Fibroblast of gingiva (primary cell): ENCODE measurements at places on chromosomes 1 and 21.

- peak; percentile 22 for DNase-seq
Observed at GRCh38 chr1:26785611-26786436, 1.9 kb upstream of the PIGV start.

DNA sequence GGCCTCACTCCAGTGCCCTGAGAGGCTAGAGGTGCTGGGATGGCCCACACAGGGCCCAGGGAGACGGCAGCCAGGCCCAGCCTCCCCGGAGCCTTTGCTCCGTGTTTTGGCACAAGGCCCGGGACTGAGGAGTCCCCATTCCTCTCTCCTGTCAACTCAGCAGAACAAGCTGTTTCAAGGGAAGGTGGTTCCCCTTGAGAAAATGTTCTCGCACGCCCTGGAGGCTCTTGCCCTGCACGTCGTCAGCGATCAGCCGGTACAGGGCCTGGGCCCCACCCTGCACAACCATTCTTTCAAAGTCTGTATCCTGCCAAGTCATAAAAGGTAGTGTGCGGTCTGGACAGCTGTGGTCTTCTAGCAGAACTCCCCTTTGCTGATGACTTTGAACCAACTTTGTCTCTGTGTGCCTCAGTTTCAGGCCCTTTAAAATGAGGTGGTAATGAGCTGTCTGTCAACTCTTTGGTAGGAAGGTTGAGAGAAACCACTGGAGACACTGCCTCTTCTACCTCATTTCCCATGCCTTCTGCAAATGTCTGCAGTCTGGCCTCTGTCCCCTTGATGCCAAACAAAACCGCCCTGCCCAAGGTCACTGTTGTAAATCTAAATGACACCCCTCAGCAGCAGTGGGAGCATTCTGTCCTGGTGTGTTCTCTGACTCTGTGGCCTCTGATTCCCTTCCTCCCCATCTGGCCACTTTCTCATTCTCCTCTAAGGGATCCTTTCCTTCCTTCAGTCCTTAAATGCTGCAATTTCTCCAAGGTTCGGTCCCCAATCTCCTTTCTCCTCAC, 138.6 kb upstream of the JUN start:
- no peak for DNase-seq

DNA sequence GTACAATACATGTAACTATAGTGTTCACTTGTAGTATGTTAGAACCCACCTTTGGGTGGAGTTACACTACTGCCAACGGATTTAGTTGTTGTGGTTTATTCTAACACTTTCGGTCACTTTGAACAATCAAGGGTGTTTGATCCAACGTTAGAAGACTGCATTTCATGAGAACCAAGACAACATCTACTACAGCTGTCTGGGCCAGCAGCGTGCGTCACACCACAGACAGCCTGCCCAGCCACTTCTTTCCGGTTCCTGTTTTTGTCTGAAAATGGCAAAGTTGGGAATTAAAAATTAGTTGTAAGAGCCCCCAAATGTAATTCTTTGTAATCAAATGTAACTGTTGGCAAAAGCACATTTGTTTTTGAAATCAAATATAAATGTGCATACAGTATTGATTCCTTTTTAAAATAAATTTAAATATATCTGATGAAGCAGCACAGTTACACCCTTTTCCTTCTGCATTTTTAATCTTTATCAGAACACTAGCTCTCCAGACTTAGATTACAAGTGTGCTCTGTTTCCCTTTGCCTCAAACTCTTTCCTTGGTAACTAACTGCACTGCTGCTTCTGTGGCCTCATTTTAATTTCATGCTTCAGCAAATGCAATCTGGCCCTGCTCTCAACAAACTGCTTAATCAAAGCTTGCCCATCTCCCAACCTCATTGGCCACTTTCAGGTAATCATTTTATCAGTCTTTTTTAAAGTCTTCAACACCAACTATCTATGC, 86.6 kb upstream of the DPH5 start:
- no peak for DNase-seq

DNA sequence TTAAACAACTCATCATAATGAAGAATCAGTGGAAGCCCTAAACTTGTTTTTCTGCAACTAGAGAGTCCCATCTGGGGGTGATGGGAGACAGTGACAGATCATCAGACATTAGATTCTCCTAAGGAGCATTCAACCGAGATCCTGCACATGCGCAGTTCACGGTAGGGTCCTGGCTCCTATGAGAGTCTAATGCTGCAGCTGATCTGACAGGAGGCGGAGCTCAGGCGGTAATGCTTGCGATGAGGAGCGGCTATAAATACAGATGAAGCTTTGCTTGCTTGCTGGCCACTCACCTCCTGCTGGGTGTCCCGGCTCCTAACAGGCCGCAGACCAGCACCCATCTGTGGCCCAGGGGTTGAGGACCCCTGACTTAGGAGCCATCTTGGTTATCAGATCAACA, 247.2 kb downstream of the FMN2 start:
- DNase-seq, result no peak

DNA sequence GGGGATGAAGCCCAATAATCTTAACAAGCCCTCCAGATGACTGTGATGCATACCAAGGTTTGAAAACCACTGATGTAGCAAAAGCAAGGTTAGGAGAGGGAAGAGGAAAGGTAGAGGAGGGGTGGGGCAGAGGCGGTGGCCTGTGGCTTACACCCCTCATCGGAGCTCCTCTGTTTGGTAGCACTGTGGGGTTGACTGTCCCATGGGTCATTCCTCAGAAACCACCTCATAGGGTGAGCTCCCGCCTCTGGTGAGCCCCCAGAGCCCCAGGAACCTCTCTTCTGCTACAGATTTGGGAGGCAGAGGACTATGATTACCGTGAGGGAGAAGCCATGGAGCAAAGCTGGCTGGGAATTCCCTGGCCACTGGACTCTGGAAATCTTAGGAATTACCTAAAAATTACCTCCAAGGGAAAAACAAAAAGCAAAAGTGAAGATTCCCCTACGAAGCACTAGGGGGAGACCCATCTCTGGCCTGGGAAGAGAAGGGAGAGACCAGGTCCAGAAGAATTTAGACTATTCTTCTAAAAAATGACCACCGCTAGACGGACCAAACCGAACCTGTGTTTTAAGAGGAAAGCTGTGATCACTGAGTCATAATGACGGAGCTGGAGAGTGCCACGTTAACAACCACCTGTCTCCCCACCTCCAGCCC, 1.5 kb upstream of the RASSF5 start:
- DNase-seq, result peak; percentile 37

DNA sequence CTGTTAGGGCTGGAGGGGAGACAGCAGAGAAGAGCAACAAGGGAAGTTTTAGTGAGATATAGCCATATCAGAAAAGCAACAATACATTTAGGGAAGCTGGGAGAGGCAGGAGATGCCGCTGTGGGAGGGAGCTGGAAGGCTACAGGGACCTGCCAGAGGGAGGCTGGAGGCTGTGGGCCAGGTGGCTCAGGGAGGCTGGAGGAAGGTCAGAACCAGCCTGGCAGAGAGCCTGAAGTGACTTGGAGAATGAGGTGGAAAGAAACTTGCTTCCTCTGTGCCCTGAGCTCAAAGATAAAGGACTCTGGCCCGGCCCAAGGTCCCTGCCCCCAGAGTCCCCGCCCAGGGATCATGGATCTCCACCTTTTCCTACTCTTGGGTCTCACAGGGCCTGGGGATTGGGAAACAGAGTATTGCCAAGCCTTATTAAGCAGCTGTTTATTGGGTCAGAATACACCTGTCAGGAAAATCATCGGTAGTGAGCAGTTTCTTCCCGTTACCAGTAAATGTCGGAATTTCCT, 85.9 kb downstream of the KIF26B start:
- DNase-seq, result no peak

GRCh38 chr21:34894401-34894800, 154.7 kb downstream of the RUNX1 start:
- DNase-seq, result no peak

DNA sequence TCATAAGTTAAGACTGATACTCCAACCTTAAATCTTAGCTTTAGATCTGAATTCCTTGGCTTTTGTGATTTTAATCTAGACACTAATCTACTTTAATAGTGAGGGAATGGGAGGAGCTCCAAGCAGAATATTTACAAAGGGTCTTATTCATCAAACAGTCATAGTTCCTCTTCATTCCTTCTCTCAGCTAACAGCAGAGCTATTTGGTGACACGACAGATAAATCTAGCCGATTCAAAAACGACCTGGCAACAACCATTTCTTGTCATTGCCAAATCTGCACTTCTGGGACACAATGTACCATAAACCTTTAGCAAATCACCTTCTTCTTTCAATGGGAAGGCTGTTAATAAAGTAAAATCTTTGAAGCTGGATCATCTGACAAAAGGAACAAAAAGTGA, 52.8 kb upstream of the FOXD3 start:
- DNase-seq, result no peak

GRCh38 chr1:46204406-46204742, 1.2 kb downstream of the LURAP1 start:
- DNase-seq, result no peak

DNA sequence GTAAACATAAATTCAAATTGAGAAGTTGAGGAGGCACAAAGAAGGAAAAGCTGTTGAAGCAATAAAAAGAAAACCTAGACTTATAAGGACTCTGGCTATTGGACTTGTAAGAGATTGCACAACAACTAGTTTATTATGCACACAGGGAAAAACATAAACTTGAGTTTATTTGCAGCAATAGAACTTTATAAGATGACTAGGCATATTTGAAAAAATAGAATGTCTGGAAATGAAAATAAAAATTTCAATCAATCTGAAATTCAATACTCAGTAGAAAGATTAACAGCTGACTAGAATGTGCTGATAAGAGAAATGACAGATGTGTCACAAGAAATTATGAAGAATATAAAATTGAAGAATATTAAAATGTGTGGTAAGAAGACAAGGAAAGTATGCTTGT, 505.4 kb upstream of the ZP4 start:
- DNase-seq, result no peak

GRCh38 chr1:61213245-61214011, 131.1 kb downstream of the NFIA start:
- no peak for DNase-seq

DNA sequence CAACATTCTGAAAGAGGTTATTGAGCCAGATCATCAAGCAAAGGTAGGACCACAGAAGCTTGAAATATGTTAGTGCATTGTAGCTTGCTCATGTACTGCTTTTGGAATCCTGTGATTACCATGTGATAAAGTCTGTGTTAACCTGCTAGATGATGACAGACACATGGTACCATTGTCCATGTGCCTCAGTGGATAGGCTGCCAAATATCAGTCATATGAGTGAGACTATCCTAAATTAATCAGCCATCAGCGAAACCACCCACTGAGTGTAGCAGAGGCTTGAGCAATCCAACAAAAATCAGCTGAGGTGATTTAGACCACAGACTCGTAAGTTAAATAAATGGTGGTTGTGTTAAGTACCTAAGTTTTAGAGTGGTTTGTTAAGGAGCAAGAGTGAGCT, 32.7 kb upstream of the CRB1 start:
- no peak for DNase-seq

GRCh38 chr1:223137455-223138085, 5.5 kb downstream of the TLR5 start:
- peak; percentile 85 for DNase-seq

DNA sequence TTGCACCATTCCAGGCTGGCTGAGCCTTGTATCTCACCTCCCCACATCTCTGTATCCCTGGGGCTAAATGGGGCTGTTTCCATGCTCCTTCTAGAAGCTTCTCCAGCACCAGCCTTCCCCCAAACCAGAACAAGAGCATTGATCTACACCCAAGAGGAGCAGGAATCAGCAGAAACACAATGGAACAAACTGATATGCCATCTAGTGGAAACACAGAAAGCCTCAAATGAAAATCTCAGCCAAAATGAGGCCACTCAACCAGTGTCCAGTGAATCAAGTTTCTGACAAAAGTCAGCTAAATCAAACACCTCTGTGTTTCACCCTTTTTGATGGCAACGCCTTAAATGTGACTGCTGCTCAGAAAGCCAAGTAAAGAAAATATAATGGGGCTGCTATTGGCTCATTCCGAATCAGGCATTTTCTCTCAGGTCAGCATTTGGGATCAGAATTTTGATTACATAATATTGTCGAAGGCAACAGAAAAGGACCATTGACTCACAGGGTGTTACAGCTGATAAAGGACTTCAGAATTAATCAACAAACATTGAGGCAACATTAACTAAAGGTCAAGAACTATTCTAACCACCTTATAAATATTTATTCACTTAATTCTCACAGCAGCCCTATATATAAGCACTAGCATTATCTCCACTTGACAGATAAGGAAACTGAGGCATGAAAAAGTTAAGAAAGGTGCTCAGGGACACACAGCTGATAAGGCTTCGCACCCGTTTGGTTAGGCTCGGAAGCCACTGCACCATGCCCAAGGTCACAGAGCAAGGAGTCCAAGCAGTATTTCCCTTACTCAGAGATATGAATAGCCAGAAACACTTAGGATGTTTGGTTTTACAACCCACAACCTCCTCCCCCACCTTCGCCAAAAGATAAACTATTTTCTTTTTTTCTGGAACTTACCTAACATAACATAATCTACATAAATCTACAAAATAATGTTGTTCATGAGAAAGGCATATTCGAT, 85.8 kb upstream of the KCNJ15 start:
- no peak for DNase-seq

- DNase-seq, result no peak
Observed at GRCh38 chr1:179298952-179299351, 5.4 kb downstream of the SOAT1 start.

GRCh38 chr1:9249534-9250410, 15.2 kb downstream of the H6PD start:
- DNase-seq, result peak; percentile 33

- DNase-seq, result no peak
Observed at GRCh38 chr1:222893255-222893654, 78.4 kb downstream of the DISP1 start.

DNA sequence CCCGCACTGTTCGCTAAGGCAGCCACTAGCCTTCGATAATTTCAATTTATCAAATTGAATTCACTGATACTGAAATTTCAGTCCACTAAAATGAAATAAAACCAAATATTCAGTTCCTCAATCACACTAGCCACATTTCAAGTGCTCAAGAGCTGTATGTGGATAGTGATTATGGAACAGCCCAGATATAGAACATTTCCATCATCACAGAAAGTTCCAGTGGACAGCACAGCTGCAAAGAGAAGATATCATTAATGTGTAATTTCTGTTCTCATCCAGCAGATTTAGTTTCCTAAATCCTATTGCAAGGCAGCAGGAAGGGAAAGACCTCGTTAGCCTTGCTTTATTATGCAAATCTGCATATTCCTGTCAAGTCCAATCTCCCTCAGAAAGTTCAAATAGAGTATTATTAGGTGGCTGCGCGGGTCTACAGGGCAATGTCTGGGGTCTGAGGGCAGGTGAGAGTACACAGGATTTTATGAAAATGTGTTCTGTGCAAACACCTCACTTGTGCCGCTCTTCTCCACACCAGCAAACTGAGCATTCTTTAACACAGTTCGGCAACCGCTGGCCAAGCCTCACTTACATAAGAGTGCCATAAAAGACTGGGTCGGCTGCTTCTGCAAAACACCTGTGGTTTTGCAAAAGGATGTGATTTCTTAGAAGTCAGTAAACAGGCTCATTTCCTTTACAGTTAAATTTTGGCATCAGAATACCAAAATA, 22.4 kb downstream of the CAPZB start:
- DNase-seq, result no peak

- no peak for DNase-seq
Observed at GRCh38 chr1:66552287-66552686, 18.3 kb downstream of the SGIP1 start.
